ENCODE measurements at places on chromosomes 5 and 9.

GRCh38 chr5:79720096-79720495, 30.5 kb downstream of the CMYA5 start:
- DNase-seq: no peak

DNA sequence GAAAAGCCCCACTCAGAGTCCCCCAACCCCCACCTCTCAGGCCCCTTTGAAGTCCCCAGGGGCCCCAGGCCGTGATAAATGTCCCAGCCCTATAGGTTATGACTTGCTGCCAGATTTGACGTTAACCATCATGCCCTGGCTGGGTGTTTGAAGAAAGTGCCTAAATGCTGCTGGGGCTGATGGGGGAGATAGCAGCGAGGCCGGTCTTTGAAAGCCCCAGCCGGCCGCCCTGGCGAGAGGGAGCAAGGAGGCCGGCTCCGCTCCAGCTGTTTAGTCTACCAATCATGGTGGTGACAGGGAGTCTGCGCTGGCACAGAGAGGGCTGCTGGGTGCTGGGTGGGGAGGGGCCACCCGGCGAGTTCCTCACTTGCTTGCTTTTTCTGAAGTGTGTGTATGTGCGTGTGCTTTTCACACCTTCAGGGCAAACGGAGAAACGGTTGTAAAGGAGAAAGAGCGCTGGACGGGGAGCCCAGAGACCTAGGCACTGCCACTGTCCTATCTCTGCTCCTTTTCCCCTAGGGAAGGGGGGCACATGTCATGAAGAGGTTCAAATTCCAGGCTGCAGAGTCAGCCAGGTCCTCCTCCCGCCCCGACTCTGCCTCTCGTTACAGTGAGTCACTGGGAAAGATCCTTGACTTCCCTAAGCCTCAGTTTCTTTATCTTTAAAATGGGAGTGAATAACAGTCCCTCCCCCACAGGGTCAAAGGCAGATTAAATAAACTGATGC, 126.1 kb upstream of the HAND1 start:
- DNase-seq: no peak

DNA sequence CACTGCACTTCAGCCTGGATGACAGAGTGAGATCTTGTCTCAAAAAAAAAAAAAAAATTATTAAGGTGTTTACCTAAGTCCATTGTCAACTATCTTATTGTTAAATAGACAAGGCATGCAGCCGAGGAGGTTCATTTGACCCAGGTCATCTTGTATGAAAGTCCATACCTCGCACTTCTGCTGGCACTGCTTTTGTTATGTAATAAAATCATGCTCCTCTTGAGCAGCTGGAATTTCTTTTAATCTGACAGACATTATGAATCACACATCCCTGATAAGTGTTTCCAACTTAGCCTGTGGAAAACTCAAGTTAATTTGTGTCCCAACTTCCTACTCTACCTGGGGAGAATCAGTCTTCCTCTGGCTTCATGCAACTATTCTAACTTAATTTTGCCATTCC, 315.6 kb upstream of the KLF4 start:
- no peak for DNase-seq

- DNase-seq: no peak
Observed at GRCh38 chr5:114296191-114296590, 65.7 kb upstream of the KCNN2 start.

- DNase-seq: peak; percentile 40
Observed at GRCh38 chr5:148179234-148179824, 11.0 kb downstream of the SPINK14 start.

DNA sequence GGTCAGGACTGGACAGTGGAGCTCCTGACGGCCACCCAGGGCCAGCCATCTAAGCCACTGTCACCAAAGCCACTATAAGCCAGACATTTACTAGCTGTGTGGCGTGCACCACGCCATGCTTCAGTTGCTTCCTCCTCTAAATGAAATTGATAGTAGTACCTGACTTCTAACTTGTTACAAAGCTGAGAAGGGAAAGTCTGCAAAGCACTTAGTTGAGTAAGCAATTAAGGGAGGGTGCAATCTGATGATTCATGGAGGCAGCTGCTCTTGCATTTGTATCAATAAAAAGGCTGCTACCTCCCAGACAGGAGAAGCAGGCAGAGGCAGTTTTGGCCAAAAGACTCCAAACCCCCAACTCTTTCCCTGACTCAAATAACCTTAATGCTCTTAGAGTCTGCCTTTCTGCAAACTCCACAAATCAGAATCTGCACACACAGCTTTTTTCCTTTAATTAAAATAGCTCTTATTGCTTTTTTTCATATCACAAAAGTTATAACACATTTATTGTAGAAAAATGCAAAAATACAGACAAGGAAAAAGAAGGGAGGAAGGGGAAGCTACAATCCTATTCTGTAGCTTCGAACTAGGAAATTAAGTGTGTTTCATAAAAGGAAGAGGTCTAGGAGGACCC, 19.3 kb upstream of the RAPGEF1 start:
- no peak for DNase-seq

DNA sequence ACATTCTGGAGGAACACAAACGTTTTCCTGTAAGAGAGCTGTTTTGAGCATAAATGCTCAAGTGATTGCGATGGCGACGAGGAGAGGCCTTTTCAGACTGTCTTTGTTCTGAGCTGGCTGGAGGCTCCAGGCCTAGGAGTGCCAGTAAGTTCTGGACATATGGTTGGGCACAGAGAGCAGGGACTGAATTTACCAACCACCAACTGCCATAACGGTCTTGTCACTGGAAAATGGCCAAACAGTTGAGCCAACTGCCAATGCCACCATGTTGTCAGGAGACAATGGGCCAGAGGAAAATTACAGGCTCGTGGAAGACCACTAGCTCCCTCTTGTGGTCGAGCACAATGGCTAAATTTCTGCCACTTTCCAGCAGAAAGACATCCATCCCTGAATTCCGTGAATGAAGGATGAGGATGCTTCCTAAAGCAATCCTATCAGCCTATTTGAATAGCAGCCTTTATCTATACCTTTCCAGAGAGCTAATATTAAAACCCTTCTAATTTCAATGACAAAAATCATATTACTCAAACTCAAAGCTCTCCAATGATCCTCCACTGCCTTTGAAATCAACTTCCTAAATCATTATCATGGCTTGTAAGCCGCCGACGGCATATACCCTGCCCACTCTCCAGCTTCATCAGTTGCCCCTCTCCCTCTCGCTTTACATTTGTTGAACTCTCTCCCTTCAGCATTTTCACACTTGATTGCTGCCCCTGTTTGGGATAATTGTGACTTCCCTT, 66.9 kb upstream of the GLIS3 start:
- DNase-seq: no peak

GRCh38 chr5:159178978-159179377, 30.4 kb downstream of the RNF145 start:
- no peak for DNase-seq

- DNase-seq: no peak
Observed at GRCh38 chr5:72817076-72817481, 618 bp downstream of the TNPO1 start.

DNA sequence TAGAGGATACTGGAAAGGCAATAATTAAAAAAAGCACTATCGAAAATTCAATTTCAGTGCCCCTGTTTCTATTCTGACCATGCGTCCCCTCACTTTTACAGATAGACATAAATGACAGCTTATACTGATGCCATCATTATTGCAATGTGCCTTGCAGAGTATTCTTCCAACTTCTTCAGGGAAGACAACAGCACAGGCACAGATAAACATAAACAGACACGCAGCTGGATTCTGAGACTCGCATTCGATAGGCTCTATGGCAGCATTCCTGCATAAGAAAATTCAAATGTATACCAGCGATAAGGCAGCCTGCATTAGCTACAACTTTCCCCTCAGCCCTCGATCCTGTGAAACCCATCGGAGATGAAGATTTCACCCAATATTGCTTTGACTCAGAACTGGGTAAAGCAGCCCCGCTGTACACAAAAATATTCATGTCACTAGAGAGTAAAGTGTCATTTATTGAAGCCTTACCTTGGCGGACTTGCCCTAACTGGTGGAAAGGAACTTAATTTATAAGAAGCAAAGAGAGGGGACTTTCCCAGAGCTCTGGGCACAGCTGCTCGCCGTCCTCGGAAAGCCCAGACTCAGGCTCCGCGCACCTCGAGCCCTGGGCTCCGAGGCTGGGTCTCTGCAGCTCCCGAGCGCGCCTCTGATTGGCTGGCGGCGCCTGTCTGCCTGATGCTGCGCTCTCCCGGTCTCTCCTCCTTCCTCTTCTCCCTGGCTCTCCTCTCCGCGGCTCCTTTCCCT, at the start of gene CDH18:
Gene CDH18 (minus strand): TSS at position 589 of the 750 bp plus-strand sequence. CDS start 149,214 bp downstream, outside the sequence.
- no peak for DNase-seq

DNA sequence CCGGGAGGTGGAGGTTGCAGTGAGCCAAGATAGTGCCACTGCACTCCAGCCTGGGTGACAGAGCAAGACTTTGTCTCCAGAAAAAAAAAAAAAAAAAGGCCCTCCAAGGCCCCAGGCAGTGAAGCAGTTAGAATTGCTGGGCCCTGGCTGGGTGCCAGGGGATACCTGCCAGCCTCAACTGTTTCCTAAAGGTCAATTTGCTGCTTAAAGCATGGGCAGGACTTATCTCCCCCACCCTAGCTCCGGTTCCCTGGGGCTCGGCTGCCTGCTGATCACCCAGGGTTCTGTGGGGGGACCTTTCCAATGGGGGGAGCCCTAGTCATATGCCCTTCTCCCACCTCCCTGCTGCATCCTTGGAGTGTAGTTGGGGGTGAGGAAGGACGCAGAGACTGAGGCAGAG, 25.7 kb downstream of the NCS1 start:
- DNase-seq: no peak

- no peak for DNase-seq
Observed at GRCh38 chr5:136038635-136039034, 9.8 kb downstream of the TGFBI start.

GRCh38 chr9:137365552-137366444, 57.2 kb downstream of the EXD3 start:
- no peak for DNase-seq

DNA sequence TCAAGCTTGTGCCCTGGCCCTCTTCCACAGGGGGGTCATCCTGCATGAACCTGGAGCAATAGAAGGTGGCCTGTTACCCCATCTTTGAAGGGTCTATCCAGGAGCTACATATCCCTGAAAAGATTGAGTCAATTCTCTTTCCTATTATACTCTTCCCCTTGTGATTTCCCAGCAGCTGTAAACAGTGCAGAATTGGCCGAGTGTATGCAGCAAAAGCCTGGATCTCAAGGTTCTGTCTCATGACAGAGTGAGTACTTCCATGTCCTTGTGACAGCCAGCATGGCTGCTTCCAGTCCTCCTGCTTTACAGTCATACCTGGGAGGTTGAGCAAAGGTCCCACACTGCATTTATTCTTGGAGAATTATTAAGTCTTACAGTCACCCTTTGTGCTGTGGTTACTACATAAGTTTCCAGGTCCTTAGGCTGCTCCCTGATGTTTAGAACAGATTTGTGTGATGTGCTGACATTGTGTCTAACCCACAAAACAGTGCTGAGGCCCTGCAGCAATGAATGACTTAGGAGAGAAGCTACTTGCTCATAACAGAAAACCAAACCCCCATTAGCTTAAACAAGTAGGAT, 67.5 kb downstream of the NREP start:
- DNase-seq: no peak

GRCh38 chr9:112621018-112621655, 96.8 kb downstream of the INIP start:
- DNase-seq: no peak

GRCh38 chr5:68749631-68750030, 344.2 kb upstream of the SLC30A5 start:
- no peak for DNase-seq

GRCh38 chr9:103804077-103804735, 289.9 kb upstream of the SMC2 start:
- DNase-seq: no peak

All from SK-N-MC (cell line).